Endothelial cell of umbilical vein (primary cell): ENCODE measurements at places on chromosomes 5 and 9.

DNA sequence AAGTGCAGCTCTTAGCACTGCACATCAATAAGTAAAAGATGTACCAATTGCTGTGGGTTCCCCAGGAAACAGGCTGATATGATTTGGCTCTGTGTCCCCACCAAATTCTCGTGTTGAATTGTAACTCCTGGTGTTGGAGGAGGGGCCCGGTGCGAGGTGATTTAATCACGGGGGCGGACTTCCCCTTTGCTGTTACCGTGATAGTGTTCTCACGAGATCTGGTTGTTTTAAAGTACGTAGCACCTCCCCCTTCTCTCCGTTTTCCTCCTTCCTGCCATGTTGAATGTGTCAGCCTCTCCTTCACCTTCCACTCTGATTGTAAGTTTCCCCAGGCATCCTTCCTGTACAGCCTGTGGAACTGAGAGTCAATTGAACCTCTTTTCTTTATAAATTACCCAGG lies 93.2 kb upstream of the ACTBL2 start:
- no peaks in the 10 kb centered on the region for H3K36me3 ChIP-seq
- no peaks in the 10 kb centered on the region for H3K4me1 ChIP-seq
- DNase-seq: no peak
- H3K27ac ChIP-seq: no peak overlapping the region
- H3K27me3 ChIP-seq: no peaks in the 10 kb centered on the region

DNA sequence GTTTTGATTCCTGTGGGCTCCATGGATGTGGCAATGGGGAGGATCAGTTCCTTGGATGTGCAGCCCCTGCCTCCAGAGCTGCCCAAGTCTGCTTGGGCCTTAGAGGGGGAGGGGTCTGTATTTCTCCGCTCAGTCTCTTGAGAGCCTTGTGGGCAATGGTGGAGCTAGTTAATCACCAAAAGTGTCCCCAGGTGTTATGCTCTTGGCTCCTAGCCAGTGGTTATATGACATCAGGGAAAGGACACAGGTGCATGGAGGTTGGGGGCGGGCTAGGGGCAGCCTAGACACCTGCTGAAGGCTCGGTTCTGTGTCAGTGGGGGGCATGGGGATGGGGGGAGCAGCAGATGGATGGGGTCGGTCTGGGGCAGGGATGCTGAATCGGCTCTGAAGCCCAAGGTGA lies 12.4 kb upstream of the ARAP3 start:
- peaks cover 17% of the 10 kb centered on the region for H3K4me1 ChIP-seq
- H3K36me3 ChIP-seq: no peaks in the 10 kb centered on the region
- DNase-seq: no peak
- no peak overlapping the region for H3K4me3 ChIP-seq
- no peak overlapping the region for H3K27ac ChIP-seq

DNA sequence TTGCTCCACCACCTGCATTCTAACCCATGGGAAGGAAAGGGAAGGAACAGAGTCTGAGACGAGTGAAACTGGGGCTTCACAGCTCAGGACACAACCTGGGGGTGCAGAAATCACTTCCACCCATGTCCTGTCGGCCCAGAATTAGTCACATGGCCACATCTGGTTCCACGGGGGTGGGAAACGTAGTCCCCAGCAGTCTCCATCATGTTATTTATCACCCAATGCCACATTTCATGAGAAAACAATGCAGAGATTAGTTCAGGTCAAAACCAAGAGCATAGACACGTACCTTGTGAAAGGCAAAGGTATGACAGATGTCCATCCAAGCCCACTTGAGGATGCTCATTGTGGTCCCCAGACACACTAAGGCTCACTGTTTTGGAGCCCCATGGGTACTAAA lies 125.1 kb downstream of the MED10 start:
- H3K27ac ChIP-seq: no peak overlapping the region
- no peaks in the 10 kb centered on the region for H3K4me1 ChIP-seq
- no peaks in the 10 kb centered on the region for H3K27me3 ChIP-seq
- no peak overlapping the region for H3K4me3 ChIP-seq
- DNase-seq: no peak

DNA sequence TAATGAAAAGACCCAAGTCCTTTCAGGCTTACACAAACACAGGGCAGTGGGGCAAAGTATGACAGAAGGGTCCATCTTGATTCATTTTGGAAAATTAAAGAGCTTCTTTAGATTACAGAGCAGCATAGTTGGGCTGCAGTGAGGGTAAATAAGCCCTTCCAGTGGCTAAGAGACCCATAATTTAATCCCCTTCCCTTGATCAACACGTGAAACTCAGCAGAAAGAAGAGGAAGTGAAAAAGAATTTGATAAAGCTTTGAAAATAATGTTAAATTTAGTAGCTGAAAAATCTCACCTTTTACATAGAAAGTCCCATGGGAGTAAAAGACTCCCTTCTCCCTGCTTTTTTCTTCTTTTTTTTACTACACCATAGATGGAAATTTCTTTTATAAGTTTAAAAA lies 87.6 kb downstream of the FREM1 start:
- no peak for DNase-seq
- no peaks in the 10 kb centered on the region for H3K36me3 ChIP-seq
- H3K4me1 ChIP-seq: no peaks in the 10 kb centered on the region
- no peak overlapping the region for H3K27ac ChIP-seq

- H3K27me3 ChIP-seq: no peaks in the 10 kb centered on the region
- peaks cover 63% of the 10 kb centered on the region for H3K4me1 ChIP-seq
- no peak for DNase-seq
- H3K27ac ChIP-seq: peak overlapping the region; percentile 100
Observed at GRCh38 chr9:113618836-113619490, 155.4 kb downstream of the RGS3 start.

DNA sequence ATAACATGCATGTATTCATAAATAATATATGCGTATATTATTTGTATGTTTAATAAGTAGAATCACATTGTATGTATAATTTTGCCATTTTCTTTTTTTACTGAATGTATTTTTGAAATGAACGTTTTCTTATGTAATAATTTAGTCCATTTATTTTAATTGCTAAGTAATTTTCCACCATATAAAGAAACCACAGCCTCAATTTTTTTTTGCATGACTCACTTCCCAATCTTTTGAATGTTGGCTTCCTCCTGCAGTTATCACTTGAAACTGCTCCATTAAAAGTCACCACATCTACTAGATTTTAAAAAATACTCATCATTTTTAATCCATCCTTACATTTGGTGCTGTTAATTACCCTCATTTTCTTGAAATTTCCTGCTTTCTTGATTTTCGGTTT lies 363.3 kb upstream of the MEF2C start:
- H3K4me3 ChIP-seq: no peak overlapping the region
- H3K36me3 ChIP-seq: no peaks in the 10 kb centered on the region
- DNase-seq: peak; percentile 48
- H3K27ac ChIP-seq: no peak overlapping the region
- H3K27me3 ChIP-seq: no peaks in the 10 kb centered on the region
- H3K4me1 ChIP-seq: peaks cover 9% of the 10 kb centered on the region

DNA sequence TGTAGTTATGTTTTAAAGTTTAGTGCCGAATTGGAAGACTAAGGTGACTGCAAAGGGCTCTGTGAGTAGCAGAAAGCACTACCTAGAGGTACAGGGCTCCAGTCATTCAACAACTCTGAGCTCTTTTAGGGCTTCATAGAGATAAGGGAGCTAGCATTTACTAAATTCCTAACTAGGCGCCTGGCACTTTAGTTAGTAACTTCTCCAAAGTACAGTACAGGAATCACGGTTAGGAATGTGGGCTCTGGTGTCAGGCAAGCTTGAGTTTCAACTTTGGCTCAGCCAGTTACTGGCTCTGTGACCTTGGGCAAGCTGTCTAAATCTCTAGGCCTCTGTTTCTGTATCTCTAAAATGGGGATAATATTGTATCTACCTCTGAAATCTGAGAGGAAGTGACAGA lies 115.3 kb downstream of the SLIT3 start:
- no peak overlapping the region for H3K27ac ChIP-seq
- H3K4me1 ChIP-seq: no peaks in the 10 kb centered on the region

DNA sequence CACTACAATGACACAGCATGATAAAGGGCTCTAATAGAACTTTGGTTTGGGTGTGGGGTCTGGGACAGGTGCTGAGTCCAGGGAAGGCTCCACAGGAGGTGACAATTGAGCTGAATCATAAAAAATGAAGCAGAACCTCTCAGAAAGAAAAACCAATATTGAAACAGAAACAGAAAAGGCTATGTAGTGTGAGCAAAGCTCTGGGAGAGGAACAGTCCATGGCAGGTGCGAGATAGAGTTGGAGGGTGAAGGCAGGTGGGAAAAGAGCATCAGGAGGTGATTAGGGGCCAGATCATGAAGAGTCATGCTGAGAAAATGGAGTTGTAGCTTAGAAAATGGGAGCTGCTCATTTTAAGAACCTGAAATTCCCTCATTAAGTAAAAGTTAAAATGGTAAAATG lies 164.9 kb downstream of the KCTD16 start:
- H3K4me3 ChIP-seq: no peak overlapping the region
- no peaks in the 10 kb centered on the region for H3K4me1 ChIP-seq
- DNase-seq: no peak
- no peak overlapping the region for H3K27ac ChIP-seq
- no peaks in the 10 kb centered on the region for H3K27me3 ChIP-seq

- H3K36me3 ChIP-seq: no peaks in the 10 kb centered on the region
- DNase-seq: no peak
- H3K27me3 ChIP-seq: peaks cover 4% of the 10 kb centered on the region
- H3K27ac ChIP-seq: no peak overlapping the region
Observed at GRCh38 chr9:135082536-135082935, 4.9 kb upstream of the OLFM1 start.

DNA sequence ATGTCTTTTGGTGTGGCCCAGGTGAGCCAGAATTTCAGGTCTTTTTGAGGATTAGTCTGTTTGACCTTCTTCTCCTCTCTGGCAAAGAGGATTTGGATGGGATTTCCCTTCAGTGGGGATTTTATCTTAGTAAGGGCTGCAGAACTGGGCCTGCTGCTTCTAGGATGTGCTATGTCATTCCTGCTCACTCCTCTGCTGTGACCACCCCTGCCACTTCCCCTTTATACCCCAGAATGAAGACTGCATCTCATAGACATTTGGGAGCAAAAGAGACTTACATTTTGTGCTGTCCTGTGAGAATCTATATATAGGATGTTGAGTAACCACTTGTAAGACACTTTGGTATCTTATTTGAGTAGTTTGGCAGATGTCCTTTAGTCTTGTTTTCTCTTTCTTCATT lies 76.2 kb downstream of the ARHGAP26 start:
- no peaks in the 10 kb centered on the region for H3K36me3 ChIP-seq
- H3K27me3 ChIP-seq: no peaks in the 10 kb centered on the region
- no peak overlapping the region for H3K27ac ChIP-seq
- peaks cover 13% of the 10 kb centered on the region for H3K4me1 ChIP-seq
- H3K4me3 ChIP-seq: no peak overlapping the region
- no peak for DNase-seq

- no peak overlapping the region for H3K27ac ChIP-seq
- no peaks in the 10 kb centered on the region for H3K4me1 ChIP-seq
- DNase-seq: no peak
- H3K4me3 ChIP-seq: no peak overlapping the region
Observed at GRCh38 chr9:122209451-122209850, 19.3 kb downstream of the LHX6 start.

DNA sequence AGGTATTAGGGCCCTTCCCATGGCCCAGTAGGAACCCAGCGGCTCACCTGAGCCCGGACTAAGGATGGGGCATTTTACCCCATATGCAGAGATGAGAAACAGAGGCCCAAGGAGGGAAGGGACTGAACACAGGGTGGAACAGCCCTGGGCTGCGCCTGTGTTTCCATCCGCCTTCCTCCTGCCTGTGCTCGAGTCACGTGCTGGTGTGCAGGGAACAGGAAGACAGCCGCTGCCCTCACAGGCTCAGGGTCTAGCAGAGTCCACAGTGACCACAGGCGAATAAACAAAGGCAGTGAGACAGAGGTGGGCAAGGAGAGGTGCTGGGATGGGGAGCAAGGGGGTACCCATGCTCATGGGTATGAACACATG lies 129.4 kb downstream of the C9orf50 start:
- DNase-seq: peak; percentile 30
- H3K4me1 ChIP-seq: peaks cover 55% of the 10 kb centered on the region
- no peaks in the 10 kb centered on the region for H3K27me3 ChIP-seq
- H3K4me3 ChIP-seq: no peak overlapping the region
- H3K27ac ChIP-seq: peak overlapping the region; percentile 4

GRCh38 chr5:1320436-1321344 lies 24.2 kb downstream of the CLPTM1L start:
- H3K27ac ChIP-seq: no peak overlapping the region
- no peak overlapping the region for H3K4me3 ChIP-seq
- peaks cover 54% of the 10 kb centered on the region for H3K36me3 ChIP-seq
- H3K27me3 ChIP-seq: no peaks in the 10 kb centered on the region
- H3K4me1 ChIP-seq: no peaks in the 10 kb centered on the region

DNA sequence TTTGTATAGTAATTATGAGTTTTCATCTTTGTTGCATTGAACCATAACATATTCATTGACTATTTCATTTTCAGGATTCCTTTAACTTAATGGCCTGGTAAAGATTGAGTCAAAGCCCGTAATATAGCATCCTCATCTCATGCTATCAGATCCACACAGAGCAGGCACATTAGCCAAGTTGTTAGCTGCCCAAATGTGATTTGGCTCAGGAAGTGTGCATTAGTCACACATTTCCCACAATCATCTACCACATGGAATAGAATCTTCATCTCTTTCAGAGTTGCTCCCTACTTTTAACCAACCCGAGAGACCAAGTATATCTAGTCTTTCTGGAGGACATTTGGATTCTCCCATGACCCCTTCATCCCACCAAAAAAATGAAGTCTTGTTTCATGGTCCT lies 481.0 kb upstream of the PTGER4 start:
- H3K4me1 ChIP-seq: peaks cover 33% of the 10 kb centered on the region
- H3K27me3 ChIP-seq: no peaks in the 10 kb centered on the region
- H3K27ac ChIP-seq: peak overlapping the region; percentile 33
- no peak overlapping the region for H3K4me3 ChIP-seq
